ENCODE measurements at places on chromosomes 7 and 10.

GRCh38 chr10:58641708-58642107 is 129.0 kb downstream of the BICC1 start:
- no peak for DNase-seq

DNA sequence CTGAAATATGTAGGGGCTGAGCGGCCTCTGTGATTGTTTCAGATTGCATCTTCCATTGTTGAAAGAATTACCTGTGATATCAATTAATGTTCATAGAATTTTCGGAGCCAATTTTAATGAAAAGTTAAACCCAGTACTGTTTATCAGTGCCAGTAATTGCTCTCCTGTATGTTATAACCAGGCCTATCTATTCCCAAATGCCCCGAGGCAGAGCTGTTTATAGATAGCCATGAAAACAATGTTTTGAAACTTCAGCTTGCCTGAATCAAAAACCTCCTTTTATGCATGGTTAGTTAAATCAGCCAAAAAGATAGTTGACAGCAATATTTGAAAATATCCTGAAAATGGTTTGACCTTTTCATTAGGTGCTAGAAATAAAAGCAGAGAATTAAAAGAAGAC is 50.1 kb upstream of the HDAC9 start:
- DNase-seq = no peak

GRCh38 chr7:36082910-36083309 is 70.1 kb upstream of the EEPD1 start:
- no peak for DNase-seq

DNA sequence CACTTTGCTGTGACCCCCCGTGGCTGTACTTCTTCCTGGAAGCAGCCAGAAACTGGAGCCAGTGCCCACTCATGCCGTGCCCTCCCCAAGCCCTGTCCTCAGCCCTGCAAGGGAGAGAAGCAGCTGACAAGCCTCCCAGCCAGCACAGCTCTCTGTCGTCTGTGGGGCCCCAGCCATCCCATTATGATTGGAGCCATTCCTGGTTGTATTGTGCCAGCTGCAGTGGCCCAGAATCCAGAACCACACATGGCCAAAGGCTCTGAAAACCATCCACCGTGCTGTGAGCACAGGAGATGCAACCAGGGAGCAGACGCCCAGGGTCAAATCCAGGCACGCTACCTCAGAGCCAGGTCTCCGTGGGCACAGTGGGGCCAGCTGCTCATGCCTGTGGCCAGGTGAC is 18.7 kb downstream of the GRID2IP start:
- DNase-seq = no peak

DNA sequence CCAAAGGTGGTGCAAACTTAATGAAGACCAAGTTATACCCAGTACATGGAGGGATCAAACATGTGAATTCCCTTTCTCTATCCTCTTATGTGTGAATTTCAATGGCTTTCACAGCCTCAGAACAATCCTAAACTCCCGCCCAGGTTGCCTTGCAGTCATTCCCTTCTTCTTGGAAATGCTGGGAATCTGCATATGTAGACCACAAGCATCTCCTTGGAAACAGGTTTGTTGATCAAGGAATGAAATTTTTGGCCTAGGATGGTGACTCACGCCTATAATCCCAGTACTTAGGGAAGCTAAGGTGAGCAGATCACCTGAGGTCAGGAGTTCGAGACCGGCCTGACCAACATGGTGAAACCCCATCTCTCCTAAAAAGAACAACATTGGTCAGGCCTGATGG is 77.8 kb upstream of the ABI1 start:
- no peak for DNase-seq

DNA sequence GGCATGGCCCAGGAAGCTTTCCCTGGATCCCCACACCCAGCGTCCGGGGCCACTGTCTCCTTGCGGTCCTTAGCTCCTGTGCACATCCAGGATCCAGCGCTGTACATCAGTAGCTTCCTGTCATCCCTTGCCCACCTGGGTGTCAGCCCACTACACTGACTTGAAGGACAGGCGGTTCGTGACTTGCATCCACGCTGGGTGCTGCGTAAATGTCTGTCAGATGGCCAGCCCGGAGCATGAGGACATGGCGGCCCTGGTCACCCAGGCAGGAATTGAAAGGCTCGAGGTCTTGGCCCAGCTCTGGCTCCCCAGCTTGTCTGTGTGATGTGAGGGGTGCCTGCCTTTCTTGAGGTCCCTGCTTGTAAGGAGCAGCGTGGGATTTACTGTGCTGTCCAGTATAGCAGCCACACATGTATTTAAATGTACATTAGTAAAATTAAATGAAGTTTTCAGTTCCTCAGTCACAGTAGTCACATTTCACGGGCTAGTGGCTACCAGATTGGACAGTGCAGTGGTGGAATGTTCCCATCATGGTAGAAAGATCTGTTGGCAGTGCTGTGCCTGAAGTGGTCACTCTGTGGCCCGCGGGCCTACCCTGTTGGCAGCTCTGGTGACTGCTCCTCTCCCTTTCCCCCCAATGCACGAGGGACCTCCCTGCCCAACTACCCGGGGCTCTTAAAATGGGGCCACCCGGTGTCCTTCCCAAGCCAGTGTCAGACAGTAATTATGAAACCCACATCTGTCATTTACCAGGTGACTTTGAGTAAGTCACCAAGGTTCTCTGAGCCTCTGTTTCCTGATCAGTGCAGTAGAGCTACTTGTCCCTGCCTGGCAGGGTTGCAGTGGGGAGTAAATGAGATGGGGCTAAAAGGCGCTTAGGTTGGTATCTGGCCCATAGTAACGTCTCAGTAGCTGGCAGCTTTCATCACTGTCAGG is 97.8 kb upstream of the PPIF start:
- no peak for DNase-seq

GRCh38 chr7:156634117-156634516 is 6.5 kb upstream of the RNF32 start:
- no peak for DNase-seq

GRCh38 chr10:93766918-93767317 is 9.2 kb downstream of the LGI1 start:
- DNase-seq = no peak

DNA sequence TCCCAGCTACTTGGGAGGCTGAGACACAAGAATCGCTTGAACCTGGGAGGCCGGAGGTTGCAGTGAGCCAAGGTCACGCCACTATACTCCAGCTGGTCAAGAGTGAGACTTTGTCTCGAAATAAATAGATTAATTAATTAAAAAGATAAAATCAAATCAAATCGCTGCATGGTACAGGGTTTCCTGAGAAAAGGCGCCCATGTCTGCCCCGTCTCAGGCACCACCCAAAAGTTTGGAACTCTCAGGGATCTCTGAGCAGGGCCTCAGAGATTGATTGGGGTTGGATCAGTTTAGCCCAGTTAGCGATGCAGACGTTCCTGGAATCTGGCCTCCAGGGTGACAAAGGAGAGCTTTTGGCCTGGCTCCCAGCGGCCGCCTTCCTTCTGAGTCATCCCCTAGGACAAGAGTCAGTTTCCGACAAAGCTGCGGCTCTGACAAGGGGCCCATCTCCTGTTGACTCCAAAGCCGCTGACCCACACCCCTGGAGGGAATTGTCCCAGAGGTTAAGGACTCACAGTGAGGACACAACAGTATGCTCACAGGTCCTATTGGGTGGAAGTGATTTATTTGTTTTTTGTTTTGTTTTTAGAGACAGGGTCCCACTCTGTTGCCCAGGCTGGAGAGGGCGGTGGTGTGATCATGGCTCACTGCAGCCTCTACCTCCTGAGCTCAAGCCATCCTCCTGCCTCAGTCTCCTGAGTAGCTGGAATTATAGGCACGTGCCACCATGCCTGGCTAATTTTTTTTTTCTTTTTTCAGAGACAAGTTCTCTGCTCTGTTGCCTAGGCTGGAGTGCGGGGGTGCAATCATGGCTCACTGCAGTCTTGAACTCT is 6.8 kb downstream of the ORAI2 start:
- DNase-seq = no peak

- DNase-seq = no peak
These were observed 82.4 kb upstream of the SLC13A1 start for GRCh38 chr7:123282181-123282580.

GRCh38 chr10:35058134-35058533 is 32.0 kb downstream of the CUL2 start:
- no peak for DNase-seq

DNA sequence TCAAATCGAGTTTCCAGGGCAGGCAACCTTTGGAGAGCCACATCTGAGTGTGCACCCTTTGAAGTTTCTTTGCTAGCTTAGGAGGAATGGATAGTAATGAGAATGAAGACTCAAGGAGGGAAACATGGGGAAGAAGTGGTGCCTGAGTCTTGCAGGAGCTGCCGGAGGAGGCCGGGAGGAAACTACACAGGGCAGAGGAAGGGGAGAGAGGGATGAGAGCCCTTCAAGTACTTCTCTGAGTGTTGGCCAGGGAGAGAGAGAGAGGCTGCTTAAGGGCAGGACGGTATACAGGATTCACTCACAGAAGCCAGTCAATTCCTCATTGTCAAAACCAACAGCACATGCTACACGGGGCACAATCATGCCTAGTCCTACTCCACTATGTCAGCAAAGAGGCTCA is 74.4 kb upstream of the ZNRF2 start:
- DNase-seq = no peak

- no peak for DNase-seq
These were observed 63.1 kb upstream of the LRRTM3 start for GRCh38 chr10:66862687-66863258.

DNA sequence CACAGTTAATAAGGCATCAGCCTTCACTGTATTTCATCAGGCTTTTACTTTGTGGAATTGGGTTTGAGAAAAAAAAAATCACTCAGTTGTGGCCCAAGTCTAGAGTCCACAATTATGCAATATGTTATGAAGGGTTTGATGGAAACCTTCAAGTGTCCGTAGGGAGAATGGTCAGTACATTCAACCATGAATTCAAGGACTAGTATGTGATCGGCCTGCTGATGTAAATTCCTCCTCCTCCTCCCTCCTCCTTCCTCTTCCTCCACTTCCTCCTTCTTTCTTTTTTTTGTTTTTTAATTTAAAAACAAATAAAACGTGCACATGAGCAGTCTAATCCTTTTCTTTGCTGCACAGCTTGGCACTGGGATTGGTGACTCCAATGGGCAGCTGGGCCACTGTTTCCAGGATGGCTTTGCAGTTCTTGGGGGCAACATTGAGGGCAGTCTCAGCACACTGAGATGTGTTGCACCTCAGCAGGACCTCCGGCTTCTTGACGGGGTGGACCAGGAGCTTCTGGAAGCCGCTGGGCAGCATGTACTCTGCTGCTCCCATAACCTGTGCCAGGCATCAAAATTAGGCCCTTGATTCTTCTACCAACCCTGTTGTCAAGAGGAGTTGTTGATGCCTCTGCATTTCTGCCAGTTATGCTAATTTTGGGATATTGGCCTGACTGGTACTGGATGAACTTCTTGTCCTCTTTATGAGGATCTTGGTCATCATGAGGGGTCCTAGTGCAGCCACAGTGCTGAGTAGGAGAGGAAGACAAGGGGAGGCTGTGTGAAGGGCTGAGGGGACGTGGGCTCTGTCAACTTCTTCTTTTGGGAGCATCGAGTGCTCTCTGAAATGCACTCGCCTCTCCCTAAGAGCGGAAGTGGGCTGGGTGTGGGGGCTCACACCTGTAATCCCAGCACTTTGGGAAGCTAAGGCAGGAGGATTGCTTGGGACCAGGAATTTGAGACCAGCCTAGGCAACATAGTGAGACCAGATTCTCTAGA is 9.3 kb upstream of the IL2RA start:
- DNase-seq = no peak

GRCh38 chr7:4951903-4952636 is 6.9 kb downstream of the MMD2 start:
- no peak for DNase-seq

DNA sequence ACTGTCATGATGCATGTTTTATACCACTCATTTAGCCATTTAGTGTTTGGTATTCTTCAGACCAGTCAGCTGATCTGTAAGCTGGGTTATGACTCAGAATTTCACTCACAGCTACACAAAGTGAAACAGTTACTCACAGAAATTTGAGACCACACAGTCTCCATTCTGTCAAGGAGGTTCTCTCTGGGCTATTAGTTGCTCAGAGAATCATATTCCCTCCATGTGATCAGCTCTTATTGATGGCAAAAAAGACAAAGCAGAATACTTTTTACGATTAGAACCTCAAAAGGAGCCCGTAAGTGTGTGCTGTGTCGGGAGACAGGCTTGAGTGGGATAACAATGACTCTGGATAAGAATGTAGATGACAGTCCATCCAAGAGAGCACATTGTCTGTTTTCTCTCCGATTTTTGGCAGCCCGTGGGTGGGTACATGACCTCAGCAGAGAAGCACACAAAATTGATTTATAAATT is 277.6 kb upstream of the SORCS1 start:
- no peak for DNase-seq

- DNase-seq = no peak
These were observed 598.5 kb downstream of the SDK1 start for GRCh38 chr7:3899559-3899991.

- DNase-seq = no peak
These were observed 176.1 kb upstream of the KLF14 start for GRCh38 chr7:130909881-130910672.

GRCh38 chr10:90992462-90992861 is 71.6 kb upstream of the ANKRD1 start:
- DNase-seq = no peak

- no peak for DNase-seq
These were observed 25.6 kb upstream of the CD36 start for GRCh38 chr7:80612880-80613279.

GRCh38 chr10:6200734-6201515 is 1.8 kb upstream of the PFKFB3 start:
- DNase-seq = peak; percentile 18

DNA sequence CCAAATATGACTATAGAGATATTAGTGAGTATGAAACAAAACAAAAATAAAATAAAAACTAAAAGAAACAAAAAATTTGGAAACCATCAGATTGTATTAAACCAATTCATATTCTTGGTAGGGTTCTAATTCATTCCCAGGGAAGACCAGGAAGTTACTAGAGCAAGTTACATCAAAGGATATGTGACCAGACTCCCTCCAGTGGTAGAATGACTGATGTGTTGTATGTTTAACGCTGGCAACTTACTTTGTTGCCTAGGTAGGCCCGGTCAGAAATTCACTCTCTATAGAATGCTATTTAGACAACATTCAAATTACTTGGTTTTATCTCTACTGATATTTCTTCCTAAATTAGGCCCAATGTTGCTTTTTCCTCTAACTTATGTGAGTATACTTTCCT is 5.2 kb downstream of the PHYHIPL start:
- peak; percentile 15 for DNase-seq

DNA sequence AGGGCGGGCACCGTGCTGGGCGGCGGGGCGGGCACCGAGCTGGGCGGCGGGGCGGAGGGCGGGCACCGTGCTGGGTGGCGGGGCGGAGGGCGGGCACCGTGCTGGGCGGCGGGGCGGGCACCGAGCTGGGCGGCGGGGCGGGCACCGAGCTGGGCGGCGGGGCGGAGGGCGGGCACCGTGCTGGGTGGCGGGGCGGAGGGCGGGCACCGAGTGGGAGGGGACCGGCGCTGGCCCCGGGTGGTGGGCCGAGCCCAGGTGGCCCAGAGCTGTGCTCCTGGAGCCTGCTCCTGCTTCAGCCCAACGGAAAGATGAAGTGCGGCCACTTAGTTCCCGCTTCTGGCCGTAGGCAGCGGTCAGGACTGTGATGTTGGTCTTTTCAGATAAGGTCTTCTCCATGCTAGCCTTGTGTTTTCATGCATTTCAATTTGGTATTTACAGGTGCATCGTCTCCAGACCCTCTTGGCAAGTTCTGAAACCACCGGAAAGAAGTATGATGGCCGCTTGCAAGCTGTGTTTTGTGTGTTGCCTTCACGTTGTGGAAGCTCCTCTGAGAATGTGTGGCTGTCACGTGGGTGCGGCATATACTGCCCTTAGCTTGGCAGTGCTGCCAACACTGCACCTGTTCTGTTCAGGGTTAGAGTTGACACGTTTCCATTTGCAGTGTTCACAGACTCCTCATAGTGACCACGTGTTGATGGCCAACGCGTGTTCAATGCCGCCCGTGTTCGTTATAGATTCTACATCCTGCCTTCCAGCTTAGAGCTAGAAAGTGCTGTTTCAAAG is 25.2 kb downstream of the IQCE start:
- DNase-seq = no peak

Data from DMS 273 treated with DMSO at 0.1 percent for 48 hours (cell line).